ENCODE measurements at places on chromosomes 5 and 9. TPM values are rescaled to one million over a fixed set of nuclear protein-coding genes. Genes with fewer than 3 reads are reported as not detected.

SMIM32 gene
- not detected for total RNA-seq

MEF2C gene
- not detected for total RNA-seq

LCN1 gene
- not detected for total RNA-seq

PCDHB6 gene
- total RNA-seq, result 0.88 TPM

MAMDC2 gene
- total RNA-seq, result 0.34 TPM

TMEM174 gene
- not detected for total RNA-seq

DDX4 gene
- 0.05 TPM for total RNA-seq

SVEP1 gene
- 2.3 TPM for total RNA-seq

PDLIM4 gene
- total RNA-seq, result 1.0 TPM

SCGB3A2 gene
- total RNA-seq, result not detected

ANKRD33B gene
- total RNA-seq, result 8.0 TPM

CNTNAP3B gene
- 10.3 TPM for total RNA-seq

DCP2 gene
- 12.8 TPM for total RNA-seq

MRPS2 gene
- total RNA-seq, result 135 TPM

ADGRD2 gene
- not detected for total RNA-seq

HMHB1 gene
- total RNA-seq, result not detected

SPATA6L gene
- total RNA-seq, result 1.9 TPM

Data from A549 treated with dexamethasone at 1 μM for 4 hours (cell line).